HCEC 1CT (cell line): ENCODE measurements at places on chromosomes 12 and 14.

GRCh38 chr12:17609701-17610100 is 480.3 kb downstream of the RERGL start:
- DNase-seq = no peak

DNA sequence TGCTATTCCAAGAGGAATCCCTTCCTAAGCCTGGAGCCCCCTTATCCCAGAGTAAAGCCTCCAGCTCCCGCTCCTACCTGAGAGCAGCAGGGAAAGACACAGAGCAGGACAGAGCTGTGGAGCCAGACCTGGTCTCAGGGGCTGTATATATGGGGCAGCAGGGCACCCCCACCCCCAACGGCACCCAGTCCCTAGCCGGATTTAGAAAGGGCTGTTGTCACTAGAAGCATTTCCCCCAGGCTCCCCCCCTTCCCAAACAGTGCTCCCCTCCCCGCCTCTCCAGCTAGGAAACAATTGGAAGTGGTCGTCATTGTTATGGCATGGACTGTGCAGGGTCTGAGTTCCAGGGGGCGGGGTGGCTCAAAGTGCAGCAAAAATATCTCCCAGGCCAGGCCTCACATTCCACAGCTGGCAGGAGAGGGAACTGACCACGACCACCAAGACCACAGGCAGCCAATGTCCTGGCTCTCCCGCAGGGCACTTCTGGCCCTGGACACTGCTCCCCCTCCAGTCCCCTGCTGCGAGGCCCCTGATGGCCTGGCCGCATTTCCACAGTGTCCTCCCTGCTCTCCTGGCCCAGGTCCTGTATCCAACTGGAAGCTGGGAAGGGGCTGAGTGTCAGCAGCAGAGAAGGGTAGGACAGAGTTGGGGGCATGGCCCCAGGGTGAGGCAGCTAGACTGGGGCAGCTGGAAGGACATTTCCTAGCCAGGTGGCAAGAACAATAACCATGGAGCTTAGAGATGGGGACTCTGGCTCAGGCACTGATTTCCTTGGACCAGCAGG is at the start of gene MYH7:
MYH7 (minus strand) TSS at position 118 of the 784 bp plus-strand sequence. CDS start 1,928 bp downstream, outside the sequence.
- no peak for DNase-seq

- DNase-seq = no peak
Observed at GRCh38 chr14:68418174-68419118, 374.4 kb downstream of the ZFP36L1 start.

- no peak for DNase-seq
Observed at GRCh38 chr14:93309427-93309966, 23.3 kb downstream of the BTBD7 start.

- DNase-seq = no peak
Observed at GRCh38 chr12:26149968-26150500, 25.2 kb upstream of the BHLHE41 start.

- no peak for DNase-seq
Observed at GRCh38 chr12:54437697-54438096, 18.6 kb upstream of the ITGA5 start.

DNA sequence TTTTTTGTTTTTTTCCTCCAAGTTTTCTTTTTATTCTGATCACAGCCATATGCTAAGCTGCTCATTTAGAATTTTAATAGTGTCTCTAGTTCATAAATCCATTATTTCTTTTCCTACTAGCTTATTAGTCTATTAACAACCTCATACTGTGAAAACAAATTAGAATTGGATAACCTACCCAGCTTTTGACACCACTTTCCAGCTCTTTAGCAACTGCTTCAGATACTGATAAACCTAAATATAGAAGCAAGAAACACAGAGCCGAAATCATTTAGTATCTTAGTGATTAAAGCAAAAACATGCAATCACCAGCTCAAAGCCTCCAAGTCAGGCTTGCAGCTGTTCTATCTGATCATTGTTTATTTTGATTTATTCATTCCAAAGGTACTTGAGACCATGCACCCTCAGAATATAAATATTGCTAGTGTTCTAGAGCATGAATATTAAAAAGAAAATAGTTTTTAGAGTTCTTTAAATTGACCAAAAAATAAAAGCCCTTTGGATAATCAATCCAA is 121.5 kb downstream of the STXBP6 start:
- peak; percentile 27 for DNase-seq

- DNase-seq = no peak
Observed at GRCh38 chr12:50979369-50980052, 27.2 kb downstream of the HIGD1C start.

- no peak for DNase-seq
Observed at GRCh38 chr12:75020068-75020557, 189.5 kb downstream of the KCNC2 start.

DNA sequence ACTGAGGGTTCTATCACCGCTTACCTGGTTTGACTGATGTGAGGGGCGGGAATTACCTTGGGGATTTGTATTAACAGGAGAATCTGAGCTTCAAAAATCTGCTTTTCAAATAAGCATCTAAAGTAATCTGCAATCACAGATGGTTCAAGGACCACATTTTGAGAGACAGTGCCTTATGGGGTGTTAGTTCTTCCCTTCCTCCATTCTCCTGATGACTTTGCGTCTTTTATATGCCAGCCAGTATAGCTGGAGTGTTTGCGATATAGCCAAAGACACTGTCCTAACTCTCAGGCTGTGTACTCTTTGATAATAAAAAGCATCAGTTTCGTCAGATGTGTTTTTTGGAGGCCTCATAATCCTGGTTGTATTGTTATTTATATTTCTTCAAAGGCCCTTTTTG is 39.5 kb downstream of the PPHLN1 start:
- no peak for DNase-seq

DNA sequence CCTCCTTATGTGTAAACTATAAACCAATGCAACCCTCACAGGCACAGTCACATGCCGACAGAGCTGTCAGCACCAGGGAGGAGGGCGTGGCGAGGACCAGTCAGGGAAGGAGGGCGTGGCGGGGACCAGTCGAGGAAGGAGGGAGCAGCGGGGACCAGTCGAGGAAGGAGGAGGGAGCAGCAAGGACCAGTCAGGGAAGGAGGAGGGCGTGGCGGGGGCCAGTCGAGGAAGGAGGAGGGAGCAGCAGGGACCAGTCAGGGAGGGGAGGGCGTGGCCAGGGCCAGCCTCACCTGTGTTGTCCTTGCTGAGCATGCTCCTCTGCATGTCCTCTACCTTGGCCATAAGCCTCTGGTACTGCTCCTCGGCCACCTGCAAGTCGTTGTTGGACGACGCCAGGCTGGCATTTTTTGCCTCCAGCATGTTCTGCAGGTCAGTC is 24.2 kb downstream of the GOLGA3 start:
- no peak for DNase-seq

DNA sequence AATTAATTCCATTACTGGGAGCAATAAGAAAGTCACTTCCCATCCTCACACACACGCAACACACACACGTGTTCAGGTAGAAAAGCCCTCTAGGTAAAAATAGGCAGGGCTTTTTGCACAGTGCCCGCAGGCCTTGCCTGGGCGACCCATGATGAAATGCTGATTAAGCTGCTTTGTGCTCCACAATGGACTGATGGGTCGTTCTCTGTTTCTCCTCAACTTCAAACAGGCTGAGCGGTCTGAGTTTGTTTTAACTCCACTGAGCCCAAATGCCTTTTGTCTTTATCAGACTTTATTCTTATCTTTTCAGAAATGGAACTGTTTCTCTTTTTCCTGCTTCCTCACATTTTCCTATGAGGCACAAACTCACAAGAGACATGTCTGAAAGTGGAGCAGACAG is 9.4 kb upstream of the DACT1 start:
- no peak for DNase-seq

DNA sequence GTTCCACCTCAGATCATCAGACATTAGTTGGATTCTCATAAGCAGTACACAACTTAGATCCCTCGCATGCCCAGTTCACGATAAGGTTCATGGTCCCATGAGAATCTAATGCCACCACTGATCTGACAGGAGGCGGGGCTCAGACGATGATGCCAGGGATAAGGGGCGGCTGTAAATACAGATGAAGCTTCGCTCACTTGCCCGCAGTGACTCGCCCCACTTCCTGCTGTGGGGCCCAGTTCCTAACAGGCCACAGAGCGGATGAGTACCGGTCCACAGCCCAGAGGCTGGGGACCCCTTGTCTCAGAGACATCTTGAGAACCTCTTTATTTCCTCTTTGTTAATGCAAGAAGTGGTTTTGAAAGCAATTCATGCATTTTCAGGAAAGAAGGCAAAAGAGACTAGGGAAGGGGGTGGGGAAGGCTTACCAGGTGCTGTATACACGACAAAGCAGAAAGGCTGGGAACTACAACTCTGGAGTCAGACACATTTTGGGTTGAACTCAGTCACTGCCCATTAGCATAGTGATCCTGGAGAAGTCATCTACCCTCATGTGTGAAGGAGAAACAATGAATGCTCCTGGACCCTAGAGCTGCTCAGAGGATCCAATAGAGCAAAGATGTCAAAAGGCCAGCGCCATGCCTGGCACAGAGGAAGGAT is 68.7 kb downstream of the EID3 start:
- DNase-seq = no peak

- DNase-seq = peak; percentile 29
Observed at GRCh38 chr14:55245657-55246268, 25.5 kb upstream of the FBXO34 start.

- DNase-seq = no peak
Observed at GRCh38 chr12:26302776-26303175, 107.4 kb downstream of the SSPN start.

GRCh38 chr12:21502164-21502496 is 541 bp downstream of the GOLT1B start:
- peak; percentile 17 for DNase-seq

DNA sequence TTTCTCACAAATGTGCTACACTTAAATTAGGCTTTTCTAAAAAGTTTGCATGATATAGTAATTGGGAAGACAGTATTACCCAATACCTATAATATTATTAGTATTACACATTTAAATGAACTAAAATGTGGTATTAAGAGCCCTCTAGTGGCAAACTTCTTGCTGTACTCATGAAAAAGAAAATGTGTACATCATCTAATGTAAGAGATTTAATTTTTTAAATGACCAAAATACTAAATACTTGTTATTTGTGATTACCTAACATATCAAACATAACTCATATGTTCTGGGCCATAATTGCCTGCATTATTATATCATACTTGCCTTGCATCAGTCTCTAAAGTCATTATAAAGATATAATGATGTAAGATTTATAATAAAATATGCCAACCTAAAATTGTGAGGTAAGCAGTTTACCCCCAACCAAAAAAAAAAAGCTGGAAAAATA is 64.2 kb downstream of the DNAI7 start:
- peak; percentile 75 for DNase-seq

- no peak for DNase-seq
Observed at GRCh38 chr14:94500264-94500663, 9.0 kb downstream of the SERPINA12 start.

DNA sequence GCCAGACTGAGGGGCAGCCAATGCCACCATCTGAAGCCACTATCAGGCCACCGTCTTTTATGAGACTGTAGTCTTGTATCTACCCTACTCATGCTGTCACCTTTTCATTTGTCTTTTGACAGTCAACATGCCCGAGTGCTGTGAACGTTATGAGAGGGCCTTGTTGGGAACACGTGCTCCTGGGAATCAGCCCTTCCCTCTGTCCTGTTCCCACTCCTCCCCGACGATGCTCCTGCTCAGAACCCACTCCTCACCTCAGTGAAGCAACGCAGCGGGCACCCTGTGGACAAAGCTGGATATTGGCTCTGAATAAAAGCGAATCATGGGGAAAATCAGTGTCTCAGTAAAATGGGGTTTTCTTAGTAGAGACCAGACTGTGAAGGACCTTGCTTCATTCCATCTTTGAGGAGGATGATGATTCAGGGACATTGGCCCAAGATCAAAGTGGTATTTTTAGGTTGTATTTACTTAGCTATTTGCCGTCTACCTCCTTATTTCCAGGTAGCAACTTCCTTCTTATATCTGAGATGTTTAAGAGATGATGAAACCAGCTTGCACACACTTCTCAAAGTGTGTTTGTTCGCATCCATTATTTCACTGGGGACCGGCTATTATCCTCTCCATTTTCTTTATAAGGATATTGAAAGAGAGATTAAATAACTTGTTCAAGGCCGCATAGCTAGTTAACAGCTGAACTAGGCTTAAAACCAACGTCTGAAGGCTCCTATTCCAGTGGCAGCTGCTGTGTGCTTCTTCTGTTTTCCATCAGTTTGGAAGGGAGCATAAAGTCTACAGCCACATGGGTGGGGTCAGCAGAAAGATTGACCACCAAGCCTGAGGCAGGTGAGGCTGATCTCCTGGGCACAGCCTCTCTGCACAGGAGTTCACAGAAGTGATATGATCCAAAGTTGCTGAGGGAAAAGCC is 43.9 kb upstream of the CTDSP2 start:
- no peak for DNase-seq

DNA sequence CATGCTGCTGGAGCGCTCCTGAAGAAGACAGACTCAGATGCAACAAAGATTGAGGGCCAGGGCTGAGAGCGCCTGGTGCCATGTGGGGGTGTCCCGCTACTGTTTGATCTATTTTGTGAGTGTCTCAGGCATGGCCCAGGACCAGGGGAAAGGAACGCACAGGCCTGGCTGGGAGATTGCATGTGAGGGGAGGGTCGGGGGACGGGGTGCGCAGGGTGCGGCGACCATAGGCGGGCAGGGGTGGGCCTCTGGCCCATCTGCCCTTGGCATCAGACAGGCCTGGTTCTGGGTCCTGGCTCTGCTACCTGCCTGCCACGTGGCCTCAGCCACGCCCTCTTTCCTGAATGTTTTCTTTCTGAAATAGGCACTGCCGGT is 47.5 kb downstream of the BEGAIN start:
- DNase-seq = no peak

- DNase-seq = peak; percentile 1
Observed at GRCh38 chr12:107929436-107929835, 154.9 kb downstream of the ASCL4 start.

- no peak for DNase-seq
Observed at GRCh38 chr14:92563359-92563758, 49.8 kb downstream of the RIN3 start.

- DNase-seq = peak; percentile 26
Observed at GRCh38 chr12:84910549-84911241, 1.9 kb downstream of the SLC6A15 start.

DNA sequence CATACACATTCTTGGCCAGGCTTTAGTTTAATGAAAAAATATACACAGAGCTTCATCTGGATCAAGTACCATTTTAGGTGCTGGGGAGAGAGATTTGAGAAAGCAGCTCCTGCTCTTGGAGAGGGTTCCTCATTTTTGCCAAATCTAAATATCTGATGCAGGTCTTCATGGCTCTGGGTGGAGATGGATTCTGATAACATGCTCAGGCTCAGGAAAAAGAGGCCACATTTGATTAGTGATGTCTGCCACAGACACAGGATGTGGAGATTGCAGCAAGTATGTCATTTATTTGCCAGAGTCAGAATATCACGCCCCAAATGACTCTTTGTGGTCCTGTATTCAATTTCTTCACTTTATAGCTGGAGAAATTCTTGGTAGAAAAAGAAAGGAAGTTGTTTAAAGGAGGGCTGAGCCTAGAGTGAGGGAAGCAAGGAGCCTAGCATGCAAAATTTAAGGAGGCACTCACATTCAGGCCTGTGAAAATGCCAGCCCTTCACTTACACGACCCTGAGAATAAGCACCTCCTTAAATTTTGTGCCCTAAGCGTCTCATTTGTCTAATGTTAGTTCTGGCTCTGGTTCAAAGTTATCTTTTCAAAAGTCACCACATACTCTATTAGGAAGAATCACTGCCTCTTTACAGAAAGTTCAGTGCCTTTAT is 492.9 kb upstream of the TBX3 start:
- DNase-seq = no peak

GRCh38 chr12:64631197-64631596 is 20.9 kb downstream of the RASSF3 start:
- no peak for DNase-seq
